Body of pancreas (tissue), 4 donors: ENCODE measurements at places on chromosomes 4 and X.

GRCh38 chr4:112751447-112751846 lies 114.5 kb downstream of the LARP7 start:
- DNase-seq, result no peak

GRCh38 chr4:177118596-177118995 lies 191.1 kb upstream of the NEIL3 start:
- no peak for DNase-seq

- DNase-seq, result no peak
Measured at GRCh38 chr4:71765350-71765749, 18.5 kb downstream of the GC start.

GRCh38 chrX:22135994-22136684 lies 104.0 kb downstream of the PHEX start:
- DNase-seq, result peak; percentile 66

GRCh38 chr4:124810827-124811226 lies 98.3 kb upstream of the ANKRD50 start:
- no peak for DNase-seq

DNA sequence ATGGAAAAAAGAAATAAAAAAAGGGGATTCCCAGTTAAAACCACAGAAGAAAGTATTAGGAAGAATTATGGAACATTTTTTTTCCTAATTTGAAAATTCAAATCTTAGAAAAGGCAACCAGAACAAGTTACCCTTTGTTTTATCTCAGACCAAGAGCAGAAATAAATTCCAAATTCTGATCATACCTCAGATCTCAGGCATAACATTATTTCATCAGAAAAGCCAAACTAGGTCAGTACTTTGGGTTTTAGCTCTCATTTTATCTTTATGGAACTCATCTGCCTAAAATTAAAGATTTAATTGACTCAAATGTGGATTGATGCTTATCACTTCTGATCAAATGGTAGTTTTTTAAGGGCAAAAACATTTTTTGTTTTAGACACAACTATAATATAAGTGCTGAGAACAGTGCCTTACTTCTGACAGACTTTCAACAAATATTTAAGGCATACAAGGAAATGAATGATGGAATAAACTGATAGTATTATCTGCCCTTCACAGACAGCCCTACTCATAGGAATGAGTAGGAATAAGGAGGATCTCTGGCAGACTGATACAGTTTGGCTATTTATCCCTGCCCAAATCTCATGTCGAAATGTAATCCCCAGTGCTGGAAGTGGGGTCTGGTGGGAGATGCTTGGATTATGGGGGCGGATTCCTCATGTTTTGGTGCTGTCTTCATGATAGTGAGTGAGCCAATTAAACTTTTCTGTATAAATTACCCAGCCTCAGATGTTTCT lies 245.3 kb upstream of the PITX2 start:
- no peak for DNase-seq

DNA sequence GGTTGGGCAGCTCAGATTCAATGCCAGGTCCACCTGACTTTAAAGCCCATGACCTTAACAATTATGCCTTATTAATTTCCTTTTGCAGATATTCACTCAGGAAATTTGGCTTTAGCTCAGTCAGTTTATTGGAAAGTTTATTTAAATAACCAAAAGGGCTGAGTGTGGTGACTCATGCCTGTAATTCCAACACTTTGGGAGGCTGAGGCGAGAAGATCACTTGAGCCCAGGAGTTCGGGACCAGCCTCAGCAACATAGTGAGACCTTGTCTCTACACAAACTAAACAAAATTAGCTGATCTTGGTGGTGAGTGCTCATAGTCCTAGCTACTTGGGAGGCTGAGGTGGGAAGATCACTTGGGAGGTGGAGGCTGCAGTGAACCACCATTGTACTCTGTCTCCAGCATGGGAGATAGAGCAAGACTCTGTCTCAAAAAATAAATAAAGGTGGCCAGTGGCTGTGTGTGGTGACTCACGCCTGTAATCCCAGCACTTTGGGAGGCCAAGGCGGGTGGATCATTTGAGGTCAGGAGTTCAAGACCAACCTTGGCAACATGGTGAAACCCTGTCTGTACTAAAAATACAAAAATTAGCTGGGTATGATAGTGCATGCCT lies 43.3 kb downstream of the RHOH start:
- DNase-seq, result no peak

DNA sequence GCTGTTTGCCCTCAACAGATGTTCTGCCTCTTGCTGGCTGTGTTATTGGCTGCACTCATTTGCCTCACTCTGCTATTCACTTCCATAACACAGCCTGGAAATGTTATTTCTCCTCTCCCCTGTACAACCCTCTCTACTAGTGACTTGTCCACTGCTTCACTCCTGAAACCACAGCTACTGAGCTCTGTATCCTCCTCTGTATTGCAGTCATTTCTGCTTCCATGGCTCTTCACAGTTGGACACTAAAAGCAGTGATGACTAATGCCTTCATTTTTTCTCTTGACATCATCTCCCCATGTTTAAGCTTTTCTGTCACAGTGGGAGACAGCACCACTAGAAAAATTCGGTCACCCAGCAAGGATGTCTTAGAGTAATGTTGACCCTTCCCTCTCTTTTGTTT lies 123.0 kb upstream of the PPP1R2C start:
- no peak for DNase-seq

GRCh38 chrX:413322-414201 lies 26.9 kb upstream of the PPP2R3B start:
- DNase-seq, result no peak

DNA sequence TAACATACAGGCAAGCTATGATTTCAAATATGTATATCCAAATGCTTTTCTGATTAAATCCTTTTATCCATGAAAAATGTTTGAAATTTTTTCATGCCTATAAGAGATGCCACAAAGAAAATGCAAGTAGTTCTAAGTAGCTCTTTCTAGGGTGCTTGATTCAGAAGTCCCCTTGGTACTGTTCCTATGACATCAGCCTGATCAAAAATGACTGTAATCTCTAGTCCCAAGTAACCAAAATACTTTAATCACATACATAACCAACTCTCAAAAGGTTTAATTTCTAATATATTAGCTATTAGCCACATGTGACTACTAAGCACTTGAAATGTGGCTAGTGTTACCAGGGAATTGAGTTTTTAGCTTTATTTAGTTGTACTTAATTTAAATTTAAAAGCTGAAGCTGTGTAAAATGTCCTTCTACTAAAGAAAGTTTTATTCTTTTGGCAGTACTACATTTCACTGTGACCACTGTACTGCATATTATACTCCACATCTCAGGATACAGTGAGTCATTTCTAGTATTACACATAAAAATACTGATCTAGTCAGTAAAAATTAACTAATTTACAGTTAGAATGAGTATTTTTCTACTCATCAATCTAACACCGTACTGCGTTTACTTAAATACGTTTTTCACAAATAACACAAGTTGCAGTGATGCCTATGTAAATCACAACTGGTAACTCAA lies 33.9 kb downstream of the FBXW7 start:
- no peak for DNase-seq

DNA sequence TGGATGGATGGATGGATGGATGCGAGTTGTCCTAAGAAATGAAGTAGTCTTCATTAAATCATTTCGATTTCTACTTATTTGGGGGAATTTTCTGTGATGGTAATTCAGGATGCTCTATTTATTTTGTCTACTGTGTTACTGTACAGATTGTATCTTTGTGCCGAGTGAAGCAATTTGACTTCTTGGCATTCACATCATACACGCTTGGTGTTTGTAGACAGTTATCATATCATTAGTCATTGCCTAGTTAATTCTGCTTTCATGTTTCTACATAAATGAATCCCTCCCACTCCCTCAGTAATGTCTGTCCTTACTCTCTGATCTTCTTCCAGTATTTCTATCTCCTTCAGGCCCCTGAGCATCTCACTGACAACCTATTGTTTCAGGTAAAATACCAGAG lies 64.0 kb downstream of the RASGEF1B start:
- DNase-seq, result no peak

GRCh38 chrX:38859602-38860001 lies 58.3 kb downstream of the MID1IP1 start:
- DNase-seq, result no peak

DNA sequence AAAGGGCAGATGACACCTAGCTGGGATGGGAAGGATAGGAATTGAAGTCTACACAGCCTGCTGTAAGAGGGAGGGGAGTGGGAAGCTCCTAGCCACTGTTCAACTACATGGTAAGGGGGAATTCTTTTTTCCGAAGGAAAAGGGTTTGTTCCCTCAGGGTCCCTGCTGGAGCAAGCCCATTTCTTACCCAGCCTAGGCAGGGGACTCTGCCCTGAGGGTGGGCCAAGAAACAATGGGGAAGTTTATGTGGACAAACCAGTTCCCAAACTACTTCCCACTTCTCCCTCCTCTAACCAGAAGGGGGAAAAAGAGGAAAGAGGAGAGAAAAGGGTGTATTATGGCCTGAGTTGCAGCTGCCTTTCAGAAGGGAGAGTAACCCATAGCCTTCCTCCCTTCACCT lies 13.5 kb upstream of the VSIG4 start:
- no peak for DNase-seq

- peak; percentile 84 for DNase-seq
Measured at GRCh38 chr4:153142700-153143438, 61.4 kb upstream of the TRIM2 start.

GRCh38 chr4:22115262-22115661 lies 166.7 kb upstream of the KCNIP4 start:
- DNase-seq, result no peak

- no peak for DNase-seq
Measured at GRCh38 chrX:114075073-114075673, 508.7 kb upstream of the HTR2C start.

GRCh38 chr4:183286590-183287308 lies 33.3 kb downstream of the CLDN22 start:
- no peak for DNase-seq

DNA sequence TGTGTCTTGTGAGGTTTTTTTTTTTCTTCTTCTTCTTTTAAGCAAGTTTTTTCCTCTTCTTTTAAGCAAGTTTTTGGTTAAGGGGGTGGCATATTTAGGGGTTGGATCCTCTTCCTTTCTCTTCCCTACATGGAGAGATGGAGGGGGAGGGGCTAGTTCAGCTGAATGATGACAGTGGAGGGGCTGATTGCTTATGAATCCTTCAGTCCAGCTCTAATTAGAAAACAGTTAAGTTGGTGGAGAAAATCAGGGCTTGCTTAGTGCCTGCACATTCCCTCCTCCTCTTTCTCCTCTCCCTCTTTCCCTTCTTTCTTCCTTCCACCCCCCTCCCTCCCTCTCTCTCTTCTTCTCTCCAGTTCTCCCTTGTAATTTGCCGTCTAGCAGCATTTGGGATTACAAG lies 4.4 kb upstream of the HAND2 start:
- DNase-seq, result no peak
